ENCODE measurements at places on chromosomes 13 and 19.
A peak's percentile ranks its signal among the peaks of the same experiment; 100 is the strongest.

DNA sequence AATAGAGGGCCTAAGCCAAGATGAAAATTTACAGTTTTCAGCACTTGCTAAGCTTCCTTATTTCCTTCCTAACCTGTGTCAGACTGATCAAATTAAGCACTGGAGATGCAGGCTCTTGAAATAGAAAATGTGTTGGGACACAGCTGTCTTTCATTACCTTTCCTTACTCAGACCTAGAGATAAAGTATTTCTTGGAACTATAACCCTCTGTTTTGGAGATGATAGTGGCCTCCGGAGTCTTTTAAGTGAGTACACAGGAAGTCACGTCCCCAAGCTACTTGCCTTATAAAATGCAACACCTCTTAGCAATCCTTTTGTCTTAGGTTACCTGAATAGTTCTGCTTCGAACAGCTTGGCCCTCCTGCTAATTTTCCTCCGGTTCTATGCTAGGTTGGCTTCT is 12.4 kb upstream of the AKAP11 start:
- DNase-seq = no peak

DNA sequence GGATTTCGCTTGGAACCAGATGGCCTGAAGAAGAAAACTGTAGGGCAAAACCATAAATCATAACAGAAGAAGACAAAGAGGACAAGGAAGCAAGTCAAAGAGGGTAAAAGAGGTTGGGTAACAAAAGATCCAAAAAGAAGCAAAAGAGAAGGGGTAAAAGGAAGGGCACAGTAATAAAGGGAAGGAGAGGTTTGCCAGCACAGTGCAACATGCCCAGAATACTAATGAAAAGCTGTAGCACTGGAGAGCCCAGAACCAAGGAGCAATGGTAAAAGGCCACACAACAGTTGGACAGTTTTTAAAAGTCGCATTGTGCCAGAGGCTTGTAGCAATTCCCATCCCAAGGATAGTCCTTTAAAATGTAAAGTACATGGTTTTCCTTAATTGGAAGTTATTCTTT is 506.6 kb downstream of the PCDH9 start:
- DNase-seq = no peak

- DNase-seq = no peak
These were observed 149.6 kb downstream of the IRS2 start for GRCh38 chr13:109636736-109637135.

- DNase-seq = peak; percentile 96
These were observed 6.9 kb downstream of the PKN1 start for GRCh38 chr19:14440049-14440448.

GRCh38 chr19:10353793-10354391 is 14.5 kb upstream of the ICAM3 start:
- DNase-seq = no peak

DNA sequence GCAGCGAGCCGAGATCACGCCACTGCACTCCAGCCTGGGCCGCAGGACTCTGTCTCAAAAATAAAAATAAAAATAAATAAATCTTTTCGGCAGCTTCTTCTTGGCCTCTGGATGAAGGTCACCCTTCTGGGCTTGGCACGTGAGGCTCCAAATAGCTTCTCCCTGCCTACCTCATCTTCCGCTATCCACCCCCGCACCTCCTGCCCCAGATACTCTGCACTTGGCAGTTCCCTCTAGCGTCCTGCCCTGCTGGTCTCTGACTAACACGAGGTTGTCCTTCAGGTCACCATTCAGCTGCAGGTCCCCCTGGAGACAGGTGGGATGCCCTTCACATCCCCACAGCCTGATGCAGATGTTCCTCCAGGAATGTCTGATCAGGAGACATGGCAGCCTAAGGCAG is 8.5 kb upstream of the CCL25 start:
- DNase-seq = no peak

- no peak for DNase-seq
These were observed 34.1 kb upstream of the WDFY2 start for GRCh38 chr13:51550151-51550550.

DNA sequence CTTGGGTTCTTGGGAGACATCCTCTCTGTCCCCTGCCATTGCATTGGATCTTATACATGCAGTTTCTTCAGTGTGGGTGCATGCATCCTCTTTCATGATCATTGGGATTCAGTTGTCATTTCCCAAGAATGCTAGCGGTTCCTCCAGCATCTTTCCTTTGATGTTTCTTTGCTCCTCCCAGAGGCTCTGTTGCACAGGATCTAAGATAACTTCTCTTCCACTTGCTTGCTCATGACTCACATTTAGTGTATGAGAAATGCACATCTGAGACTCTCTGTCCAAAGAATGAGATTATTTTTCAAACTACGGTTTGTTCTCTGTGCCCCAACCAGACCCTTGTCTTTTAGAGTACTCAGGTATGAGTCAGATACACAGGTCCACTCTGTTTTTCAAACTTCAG is 197.1 kb downstream of the NDFIP2 start:
- DNase-seq = no peak

- DNase-seq = peak; percentile 9
These were observed 12.4 kb upstream of the FBL start for GRCh38 chr19:39858541-39858940.

GRCh38 chr13:89982407-89983095 is 1364.9 kb upstream of the MIR17HG start:
- no peak for DNase-seq

DNA sequence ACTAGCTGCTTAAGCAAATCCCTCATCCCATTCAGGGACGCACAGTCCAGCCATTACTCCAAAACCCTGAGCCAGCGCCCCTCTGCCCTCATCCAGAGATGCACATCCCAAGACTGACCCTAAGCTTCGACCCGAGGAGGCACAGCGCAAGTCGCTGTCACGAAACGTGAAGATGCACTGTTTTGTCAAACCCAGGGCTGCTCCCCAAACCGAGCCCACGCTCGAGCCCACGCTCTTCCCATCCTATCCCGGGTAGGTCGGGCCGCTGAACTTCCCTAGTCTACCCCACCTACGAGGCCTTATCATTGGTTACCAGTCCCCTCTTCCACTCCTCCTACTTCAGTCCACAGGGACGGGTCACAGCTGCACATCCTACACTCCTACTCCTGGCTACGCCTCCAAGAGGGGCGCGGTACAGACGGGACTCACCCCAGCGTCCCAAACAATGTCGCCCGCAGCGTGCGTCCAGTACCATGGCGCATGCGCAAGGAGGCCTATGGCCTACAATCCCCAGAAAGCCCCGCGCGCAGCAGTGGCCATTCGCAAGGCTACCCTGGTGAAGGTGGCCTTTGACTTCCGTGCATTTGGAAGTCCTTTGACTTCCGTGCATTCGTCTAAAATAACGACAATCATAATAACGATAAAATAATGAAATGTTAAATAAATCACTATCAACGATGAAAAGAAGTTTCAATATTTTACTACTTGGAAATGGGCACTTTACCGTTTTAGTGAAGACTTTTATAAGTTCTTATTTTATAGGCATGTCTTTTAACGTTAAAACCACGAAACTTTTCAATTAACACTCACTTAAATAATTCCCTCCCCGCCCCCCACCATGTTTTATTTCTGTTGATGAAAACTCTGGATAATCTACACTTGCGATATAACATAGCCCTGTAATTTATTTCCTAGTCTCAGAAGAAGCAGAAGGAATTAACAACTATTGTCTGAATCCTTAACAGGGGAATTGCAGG is at the start of gene ZNF285:
Gene ZNF285, minus strand, starts transcription at position 470 of the 977 bp plus-strand sequence. CDS start 4,395 bp downstream, outside the sequence.
- peak; percentile 95 for DNase-seq

DNA sequence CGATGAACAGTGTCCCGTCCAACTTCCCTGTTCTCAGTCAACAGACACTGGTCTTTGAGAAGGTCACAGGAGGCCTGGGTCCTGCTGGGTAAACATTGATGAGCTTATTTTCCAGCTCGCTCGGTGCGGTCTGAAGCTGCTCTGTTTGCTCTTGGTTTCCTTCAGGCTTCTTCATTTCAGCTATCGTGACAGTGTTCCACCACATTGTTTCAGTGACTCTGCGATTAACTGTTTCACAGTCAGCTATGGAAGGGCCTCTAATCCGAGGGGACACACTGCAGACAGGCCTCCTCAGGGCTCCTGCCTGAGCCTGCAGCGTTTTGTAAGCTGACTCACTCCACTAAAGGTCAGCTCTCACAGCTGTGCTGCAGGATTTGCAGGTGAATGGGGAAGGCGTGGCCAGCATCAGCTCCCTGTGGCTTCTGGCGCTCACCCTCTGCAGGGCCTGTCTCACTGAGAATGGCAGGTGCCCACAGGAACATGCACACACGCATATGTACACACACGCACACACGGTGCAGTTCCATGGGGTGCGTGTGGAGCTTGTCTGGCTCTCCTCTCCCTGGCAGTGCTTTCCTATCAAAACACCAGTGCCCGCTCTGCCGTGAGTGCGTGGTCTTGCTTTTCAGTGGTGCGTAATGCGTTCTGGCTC is 62.9 kb upstream of the MCF2L start:
- DNase-seq = peak; percentile 38

DNA sequence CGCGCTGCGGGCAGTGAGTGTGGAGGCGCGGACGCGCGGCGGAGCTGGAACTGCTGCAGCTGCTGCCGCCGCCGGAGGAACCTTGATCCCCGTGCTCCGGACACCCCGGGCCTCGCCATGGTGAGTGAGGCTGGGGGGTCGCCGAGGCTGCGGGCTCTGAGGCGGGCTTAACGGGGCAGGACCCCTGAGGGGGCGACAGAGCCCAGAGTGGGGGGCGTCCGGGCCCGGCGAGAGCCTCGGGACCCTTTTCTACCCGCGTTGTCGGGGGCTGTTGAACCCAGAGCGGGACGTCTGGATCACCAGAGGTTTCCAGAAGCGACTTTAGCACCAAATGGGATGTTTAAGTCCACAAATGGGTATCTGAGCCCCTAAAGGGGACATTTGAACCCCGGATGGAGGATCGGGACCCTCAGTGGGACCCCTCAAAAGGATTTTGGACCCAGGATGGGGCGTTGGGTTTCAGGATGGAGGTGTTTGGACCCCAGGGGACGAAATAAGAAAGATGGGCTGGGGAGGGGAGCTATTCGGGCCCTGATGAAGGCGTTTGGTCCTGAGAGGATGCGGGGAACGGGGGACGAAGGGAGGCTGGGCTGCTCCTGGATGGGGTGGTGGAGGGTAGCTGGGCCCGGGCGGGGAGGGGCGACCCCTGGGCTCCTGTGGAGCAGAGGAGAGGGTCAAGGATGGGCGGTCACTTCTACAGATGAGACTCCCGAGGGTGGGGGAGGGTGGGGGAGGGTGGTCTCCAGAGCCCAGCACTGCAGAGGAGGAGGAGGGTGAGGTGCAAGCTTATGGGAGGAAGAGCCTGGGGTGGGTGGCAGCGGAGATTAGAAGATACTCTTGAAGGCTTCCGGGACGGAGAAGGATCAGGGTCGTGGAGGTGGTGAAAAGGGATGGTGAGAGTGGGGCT is at the start of gene CALM3:
Gene CALM3, plus strand, starts transcription at position 13 of the 907 bp plus-strand sequence. Its CDS starts 105 bp downstream, at position 118.
- DNase-seq = no peak

GRCh38 chr19:53626976-53627375 is 4.8 kb upstream of the DPRX start:
- no peak for DNase-seq

DNA sequence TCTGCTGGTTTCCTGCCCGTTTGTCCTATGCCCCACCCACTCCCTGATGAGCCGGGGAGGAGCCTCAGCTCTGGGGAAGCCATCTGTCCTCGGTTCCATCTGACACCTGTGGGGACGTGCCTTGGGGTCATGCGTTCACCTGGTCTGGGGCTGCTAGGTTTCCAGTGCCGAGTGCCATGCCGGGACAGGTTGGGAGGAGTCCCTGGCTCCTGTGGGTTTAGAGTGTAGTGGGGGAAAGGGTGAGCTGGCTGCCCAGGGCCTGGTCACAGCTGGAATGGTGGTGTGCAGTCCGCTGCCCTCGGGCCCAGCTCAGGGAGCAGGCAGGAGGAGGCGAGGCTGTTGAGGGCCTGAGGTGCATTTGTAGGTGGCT is 2.5 kb downstream of the KDM4B start:
- no peak for DNase-seq

DNA sequence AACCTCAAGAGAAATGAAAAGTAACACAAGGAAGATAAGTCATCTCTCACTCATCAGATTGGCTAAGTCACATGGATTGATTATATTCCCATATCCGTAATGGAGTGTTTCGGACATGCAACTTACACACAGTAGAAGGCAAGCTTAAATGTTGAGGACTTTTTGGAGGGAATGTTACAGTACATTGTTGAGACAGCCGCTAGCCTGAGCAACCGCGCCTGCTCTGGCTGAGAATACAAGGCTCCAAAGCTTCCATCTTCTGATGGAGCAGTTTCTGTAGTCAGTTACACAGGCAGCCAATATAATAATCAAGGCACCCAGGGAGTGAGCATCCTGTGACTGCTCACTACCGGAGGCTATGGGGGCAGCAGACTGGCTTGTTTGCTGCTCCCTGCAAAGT is 1.0 kb upstream of the CRYL1 start:
- no peak for DNase-seq

Measured in cardiac septum (tissue), 1 donor.